Peyer's patch (tissue), 4 donors: ENCODE measurements at places on chromosomes 2 and 18. TPM values are rescaled to one million over a fixed set of nuclear protein-coding genes. Genes with fewer than 3 reads are reported as not detected.

ATP6V1B1 gene
- not detected for total RNA-seq

CNDP1 gene
- not detected for total RNA-seq

MC5R gene
- total RNA-seq, result not detected

MC2R gene
- not detected for total RNA-seq

LAMA1 gene
- total RNA-seq, result 1.8 TPM

TTN gene
- total RNA-seq, result 104 TPM

SLC8A1 gene
- total RNA-seq, result 19.6 TPM

DRC1 gene
- total RNA-seq, result not detected

CHRND gene
- total RNA-seq, result not detected

CLEC4F gene
- 0.67 TPM for total RNA-seq

KCNK3 gene
- total RNA-seq, result 1.1 TPM

DOK6 gene
- total RNA-seq, result 0.83 TPM

LRP1B gene
- total RNA-seq, result 1.1 TPM

CPS1 gene
- 68.5 TPM for total RNA-seq

UGT1A8 gene
- total RNA-seq, result 2.5 TPM

CYP27C1 gene
- 0.13 TPM for total RNA-seq

GRCh38 chr2:219887870-219888269, 260.4 kb downstream of the SLC4A3 start:
- DNase-seq, result no peak

DNA sequence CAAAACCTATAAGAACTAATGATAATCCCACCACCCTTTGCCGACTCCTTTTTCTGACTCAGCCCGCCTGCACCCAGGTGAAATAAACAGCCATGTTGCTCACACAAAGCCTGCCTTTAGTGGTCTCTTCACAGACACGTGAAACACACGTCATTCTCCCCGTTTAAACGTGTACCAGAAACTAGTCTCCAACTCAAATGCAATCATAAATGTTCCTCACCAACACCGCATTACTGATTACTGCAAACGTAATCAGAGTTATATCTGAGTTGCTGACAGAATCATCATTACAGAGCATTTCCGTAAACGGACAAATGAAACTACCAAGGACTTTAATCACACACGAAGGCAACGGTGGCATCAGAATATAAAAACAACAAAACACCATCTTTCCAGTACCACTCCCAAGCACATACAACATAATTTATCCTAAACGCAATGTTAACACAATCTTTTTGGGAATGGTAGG, 1.9 kb downstream of the CLK1 start:
- DNase-seq, result no peak

DNA sequence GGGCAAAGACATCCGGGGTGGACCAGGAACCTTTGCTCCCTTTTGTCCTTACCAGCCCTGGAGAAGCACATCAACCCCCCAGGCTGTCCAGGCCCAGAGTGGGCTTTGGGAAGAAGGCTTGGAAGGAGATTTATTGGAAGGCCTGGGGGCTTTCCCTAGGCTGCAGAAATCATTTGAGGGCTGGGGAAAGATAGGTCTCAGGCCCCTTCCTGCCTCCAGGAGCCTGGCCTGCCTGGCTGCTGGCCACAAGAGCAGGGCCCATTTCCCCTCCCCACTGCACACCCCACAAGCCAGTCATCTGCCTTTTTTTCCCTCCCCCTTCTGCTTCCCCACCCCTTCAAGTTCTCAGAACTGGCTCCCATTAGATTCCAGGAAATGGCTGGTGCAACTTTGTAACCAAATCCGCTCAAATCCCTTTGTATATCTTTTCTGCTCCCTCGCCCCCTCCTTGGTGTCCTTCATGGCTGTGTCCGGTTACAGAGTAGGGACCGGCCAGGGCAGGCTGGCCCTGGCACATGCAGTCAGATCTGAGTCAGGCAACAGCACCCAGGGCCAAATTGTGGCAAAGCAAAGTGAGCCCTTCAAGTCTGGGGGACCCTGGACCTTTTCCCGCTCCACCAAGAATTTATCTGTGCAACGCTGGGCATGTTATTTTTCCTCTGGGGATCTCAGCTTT, 20.8 kb upstream of the TNP1 start:
- no peak for DNase-seq

DNA sequence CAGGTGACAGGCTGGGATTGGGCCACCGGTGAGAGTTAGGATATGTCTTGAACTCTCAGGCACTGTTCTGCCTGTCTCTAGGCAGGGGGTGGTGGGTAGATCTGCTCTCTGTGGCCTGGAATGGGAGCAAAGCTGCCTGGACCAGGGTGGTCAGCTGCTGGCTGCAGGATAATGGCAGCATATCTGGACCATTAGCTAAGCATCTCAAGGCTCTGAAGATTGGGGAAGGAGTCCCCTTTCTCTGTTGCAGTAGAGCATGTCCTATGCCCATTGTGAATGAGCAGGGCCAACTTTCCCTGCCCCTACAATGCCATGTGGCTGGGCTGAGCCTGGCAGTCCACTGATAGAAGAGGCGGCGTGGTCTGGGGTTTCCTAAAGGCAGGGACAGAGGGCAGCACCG, 34.6 kb downstream of the LOXHD1 start:
- no peak for DNase-seq

DNA sequence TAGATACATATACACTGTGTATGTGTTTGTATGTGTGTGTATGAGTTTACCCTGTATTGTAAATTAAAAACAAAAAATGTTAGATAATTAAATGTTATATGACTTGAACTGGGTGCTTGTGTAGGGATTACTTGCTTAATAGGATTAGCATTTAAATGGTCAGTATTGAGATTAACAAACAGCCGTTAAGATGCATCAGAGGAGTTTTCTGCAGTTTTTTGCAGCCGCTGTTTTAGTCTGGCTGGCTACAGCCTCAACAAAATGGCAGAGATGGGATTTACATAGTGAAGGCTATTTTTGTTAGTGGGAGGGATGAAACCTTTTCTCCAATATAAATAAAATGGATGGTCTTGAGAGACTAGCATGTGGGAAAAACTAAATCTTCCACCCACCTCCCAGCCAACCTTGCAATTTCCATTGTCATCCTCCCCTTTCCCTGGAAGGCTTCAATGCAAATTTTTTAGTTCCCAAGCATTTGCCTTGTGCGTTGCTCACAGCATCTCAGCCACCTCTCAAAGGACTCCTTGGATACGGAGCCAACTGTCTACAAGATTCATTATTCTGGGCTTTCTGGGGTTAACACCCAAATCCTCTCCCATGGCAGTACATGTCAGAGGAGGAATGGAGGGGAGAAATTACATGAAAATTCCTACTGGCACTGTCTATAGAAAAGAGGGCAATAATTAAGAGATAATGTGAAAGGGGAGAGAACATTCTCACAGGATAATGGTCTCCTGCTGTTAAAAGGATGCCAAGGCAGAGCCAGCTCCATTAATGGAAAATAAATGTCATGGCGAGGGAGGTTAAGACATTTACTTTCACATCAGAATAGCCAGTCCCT, 351.9 kb downstream of the CDH2 start:
- no peak for DNase-seq

DNA sequence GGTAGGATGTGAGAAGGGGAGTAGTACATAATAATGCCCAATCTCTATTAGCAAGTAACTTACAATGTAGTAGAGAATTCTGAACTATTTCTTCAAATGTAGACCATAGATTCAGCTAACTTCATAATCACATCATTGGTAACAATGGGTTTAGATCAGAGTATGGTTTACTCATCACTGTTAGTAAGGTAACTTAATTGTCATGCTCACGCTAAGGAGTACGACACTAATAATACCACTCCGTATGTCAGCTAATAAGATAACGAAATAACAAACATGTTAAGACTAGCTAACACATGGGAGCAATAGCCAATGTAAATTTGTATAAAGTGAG, 56.4 kb upstream of the CCDC141 start:
- no peak for DNase-seq

GRCh38 chr2:118800736-118801135, 46.7 kb downstream of the EN1 start:
- no peak for DNase-seq

DNA sequence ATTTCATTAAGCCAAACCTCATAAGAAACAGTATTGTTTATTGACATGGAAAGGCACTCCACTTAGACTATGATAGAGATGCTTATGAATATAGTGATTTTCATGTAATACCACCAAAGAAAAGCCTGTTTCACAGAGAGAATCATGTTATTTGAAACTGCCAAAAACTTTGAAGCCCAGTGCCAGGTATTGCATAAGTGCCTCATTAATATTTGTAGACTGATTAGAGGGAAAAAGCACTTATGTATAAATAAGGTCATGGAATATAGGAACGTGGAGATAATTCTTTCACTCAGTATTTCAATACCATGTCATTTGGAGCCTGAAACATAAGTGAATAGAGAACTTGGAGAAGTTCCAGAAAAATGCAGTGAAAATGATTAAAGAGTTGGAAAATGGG, 162.6 kb upstream of the CRIM1 start:
- no peak for DNase-seq

- no peak for DNase-seq
Measured at GRCh38 chr2:124604940-124605339, 579.9 kb downstream of the CNTNAP5 start.

GRCh38 chr2:238427435-238428162, 872 bp downstream of the ASB1 start:
- no peak for DNase-seq

- DNase-seq, result no peak
Measured at GRCh38 chr18:77052297-77052982, 80.1 kb downstream of the MBP start.

DNA sequence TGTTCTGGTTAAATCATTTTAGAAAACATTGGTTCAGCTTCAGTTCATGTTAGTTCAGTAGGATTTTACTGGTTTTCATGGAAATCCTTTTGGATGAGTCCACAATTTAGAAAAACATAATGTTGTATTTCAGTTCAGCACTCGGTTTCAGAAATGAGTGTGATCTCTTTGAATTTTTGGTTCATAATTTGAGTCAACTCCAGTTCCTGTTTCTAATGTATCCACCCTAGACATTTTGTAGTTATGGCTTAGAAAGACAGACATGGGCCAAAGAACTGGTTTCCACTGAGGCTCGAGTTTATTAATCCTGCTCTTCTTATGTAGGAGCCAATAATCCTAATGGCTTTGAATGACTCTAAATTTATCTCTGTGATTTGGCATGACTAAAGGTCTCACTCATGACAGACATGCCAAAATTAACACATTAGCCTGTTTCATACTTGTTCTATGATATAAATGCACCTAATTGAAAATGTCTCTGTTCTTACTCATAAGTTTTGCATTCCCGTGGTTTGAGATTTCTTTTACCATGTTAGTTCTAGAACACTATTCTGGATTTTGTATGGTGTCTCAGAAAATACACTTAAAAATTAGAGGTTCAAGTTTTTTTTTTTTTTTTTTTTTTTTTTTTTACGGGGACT, 82.3 kb upstream of the SPRED2 start:
- DNase-seq, result no peak

- DNase-seq, result no peak
Measured at GRCh38 chr2:5794012-5794411, 101.8 kb downstream of the SOX11 start.

- no peak for DNase-seq
Measured at GRCh38 chr2:149650006-149650405, 62.4 kb upstream of the MMADHC start.

GRCh38 chr2:21890041-21890440, 766.3 kb downstream of the TDRD15 start:
- no peak for DNase-seq

- no peak for DNase-seq
Measured at GRCh38 chr2:174059178-174059883, 94.2 kb upstream of the SP3 start.

DNA sequence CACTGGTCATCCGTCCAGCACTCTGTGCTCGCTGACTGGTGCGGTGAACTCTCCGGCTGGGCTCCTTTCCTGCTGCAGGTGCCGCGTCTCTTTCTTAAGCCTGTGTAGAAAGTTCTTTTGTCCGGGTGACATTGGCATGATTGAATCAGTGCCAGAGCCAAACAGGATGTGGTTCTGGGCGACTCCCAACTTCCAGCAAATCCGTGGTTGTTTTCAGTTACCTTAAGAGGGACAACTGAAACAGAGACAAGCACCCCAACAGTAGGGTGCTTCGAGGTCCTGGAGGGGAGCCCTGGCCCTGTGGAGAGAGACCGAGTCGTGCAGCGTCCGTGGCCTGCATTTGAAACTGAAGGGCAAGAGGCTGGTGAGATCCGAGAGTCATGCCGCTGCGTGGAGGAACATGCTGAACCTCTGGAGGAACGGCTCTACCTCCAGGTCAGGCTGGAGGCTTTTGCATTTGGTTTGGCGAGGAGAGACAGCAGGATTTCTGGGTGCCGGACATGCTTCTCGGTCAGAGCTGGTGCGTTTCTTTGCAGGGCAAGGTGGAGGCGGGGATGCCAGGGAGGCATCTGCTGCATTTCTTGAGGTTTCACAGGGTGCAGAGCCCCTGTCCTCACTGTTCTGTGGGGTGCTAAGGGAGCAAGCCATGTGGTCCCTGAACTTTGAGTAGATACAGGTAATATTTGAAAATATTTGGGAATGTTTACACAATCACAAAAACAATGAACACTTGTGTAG, 26.8 kb downstream of the SH3BP4 start:
- no peak for DNase-seq

GRCh38 chr2:10835052-10835970, 22.7 kb upstream of the PDIA6 start:
- DNase-seq, result peak; percentile 62

GRCh38 chr2:212940816-212941215, 210.6 kb downstream of the IKZF2 start:
- no peak for DNase-seq

GRCh38 chr18:26089293-26090129, 902 bp downstream of the SS18 start:
- no peak for DNase-seq
